AG09309 (cell line): ENCODE measurements at places on chromosomes 16 and 17.
A peak's percentile ranks its signal among the peaks of the same experiment; 100 is the strongest.

- no peak for DNase-seq
These were observed 26.4 kb downstream of the ADCY9 start for GRCh38 chr16:4089811-4090301.

DNA sequence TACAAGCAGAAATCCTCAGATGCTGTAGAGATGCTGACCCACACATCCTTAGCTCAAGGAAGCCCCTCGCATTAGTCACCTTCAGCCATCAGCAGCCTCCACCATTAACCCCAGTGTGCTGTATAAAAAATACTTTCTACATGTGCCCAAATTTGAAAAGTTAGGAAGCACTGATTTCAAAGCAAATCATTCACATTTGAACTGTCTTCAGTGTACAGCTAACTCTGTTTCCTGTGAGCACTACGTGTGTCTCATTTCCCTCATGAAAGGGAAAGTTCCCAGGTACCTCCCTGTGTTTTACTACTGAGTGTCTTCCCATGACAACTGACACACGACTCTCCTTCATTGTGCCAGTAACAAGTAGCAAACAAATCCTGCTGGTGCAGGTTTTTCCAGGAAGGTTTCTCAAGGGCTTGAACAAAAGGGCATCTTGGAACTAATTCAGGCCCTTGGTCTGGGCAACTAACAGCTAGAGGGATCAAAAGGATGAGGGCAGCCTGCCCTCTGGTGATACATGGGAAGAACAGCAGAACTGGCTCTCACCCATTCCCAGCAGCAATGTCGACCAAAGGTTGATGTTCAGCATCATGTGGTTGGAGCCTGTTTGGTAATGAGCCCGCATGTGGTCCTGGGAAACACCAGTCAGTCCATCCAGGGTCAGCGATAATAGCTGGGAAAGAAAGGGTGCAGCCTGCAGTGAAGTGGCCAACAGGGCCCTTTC, 4.0 kb downstream of the SLC35B1 start:
- peak; percentile 11 for DNase-seq

DNA sequence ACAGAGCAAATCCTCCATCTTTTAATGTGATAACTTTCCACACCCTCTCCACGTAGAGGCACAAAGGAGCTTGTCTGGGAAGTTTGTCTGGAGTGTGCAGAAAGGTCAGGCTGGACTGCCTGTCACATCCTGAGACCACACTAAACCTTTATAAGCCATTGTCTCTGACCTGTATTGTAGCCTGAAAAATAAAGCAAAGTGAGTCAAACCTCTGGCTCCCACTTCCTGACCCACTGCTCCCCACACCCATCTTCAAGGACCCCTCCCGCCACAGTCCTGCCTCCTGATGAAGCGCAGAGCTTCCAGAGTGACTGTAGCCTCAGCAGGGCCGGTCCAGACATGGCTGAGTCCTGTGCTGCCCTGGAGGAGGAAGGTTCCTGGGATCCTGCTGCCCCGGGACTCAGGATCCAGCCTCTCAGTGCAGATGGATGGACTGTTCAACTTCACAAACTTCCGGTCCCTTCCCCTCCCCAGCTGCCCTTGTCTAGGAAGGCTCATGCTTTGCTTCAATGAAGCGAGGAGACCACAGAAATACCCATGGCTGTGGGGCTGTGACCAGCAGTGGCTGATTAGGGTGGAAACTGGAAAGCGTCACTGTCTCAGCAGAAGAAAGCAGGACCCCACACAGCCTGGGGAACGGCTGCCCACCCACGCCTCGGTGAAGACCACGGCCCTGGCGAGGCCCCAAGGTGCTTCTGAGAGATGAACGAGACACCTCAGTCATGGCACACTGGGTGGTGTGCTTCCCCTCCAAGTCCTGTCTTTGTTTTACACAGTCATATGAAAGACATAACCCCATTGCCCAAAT, 30.9 kb upstream of the CLEC18B start:
- DNase-seq, result no peak

DNA sequence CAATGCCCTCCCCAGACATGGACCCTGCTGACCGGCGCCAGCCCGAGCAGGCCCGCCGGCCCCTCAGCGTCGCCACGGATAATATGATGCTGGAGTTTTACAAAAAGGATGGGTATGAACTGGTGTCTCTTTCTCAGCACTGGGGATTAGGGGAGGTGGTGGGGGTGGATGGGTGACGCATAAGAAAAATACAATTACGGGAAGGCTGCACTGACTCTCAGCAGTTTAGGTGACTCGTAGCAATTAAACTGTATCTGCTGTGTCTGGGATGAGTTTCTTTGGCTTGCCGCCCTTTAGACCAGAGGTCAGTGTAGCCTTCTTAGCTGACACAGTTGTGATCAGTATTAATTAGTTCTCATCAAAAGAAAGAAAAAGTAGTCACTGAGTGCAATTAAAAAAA, 59.0 kb downstream of the ELAC2 start:
- DNase-seq, result peak; percentile 13

DNA sequence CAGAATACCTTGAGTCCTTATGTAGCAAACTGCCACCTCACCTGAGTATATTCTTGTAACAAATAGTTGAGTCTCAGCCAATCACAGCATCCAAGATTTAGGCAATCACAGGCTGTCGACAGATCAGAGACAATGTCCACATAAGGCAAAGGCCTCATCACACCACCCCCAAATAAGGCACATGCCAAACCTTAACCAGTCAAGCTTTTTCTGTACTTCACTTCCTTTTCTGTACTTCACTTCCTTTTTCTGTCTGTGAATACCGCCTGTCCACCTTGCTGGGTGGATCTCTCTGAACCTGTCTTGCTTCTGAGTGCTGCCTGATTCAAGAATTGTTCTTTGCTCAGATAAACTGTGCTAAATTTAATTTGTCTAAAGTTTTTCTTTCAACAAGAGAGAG, 210.4 kb upstream of the N4BP1 start:
- no peak for DNase-seq

GRCh38 chr17:43645765-43646481, 15.8 kb downstream of the MEOX1 start:
- no peak for DNase-seq

GRCh38 chr16:77660311-77660710, 62.0 kb upstream of the NUDT7 start:
- DNase-seq, result peak; percentile 11
